Left ventricle myocardium inferior (tissue), 1 donor: ENCODE measurements at places on chromosomes 2 and 18. TPM values are rescaled to one million over a fixed set of nuclear protein-coding genes. Genes with fewer than 3 reads are reported as not detected.

DNA sequence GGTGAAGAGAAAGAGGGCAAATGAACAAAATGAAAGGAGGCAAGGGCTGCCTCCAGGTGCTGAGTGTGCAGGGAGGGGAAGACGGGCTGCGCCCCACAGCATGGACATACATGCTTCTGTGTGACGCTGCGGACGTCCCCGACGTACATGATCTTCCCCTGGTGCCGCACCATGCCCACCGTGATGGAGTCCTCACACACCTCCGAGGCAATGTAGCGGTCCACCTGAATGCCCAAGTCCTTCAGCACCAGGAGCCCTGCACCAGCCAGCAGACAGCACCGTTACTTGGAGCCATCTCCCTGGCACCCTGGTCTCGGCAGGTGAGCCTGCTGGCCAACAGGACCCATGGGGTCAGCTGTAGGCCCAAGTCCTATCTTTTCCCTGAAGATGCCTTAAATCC is 73.1 kb upstream of the POMC start:
- DNase-seq, result no peak

GRCh38 chr2:47043142-47043890 is 111.8 kb downstream of the STPG4 start:
- DNase-seq, result peak; percentile 61

GRCh38 chr2:52253416-52253980 is 1221.6 kb upstream of the NRXN1 start:
- no peak for DNase-seq

DNA sequence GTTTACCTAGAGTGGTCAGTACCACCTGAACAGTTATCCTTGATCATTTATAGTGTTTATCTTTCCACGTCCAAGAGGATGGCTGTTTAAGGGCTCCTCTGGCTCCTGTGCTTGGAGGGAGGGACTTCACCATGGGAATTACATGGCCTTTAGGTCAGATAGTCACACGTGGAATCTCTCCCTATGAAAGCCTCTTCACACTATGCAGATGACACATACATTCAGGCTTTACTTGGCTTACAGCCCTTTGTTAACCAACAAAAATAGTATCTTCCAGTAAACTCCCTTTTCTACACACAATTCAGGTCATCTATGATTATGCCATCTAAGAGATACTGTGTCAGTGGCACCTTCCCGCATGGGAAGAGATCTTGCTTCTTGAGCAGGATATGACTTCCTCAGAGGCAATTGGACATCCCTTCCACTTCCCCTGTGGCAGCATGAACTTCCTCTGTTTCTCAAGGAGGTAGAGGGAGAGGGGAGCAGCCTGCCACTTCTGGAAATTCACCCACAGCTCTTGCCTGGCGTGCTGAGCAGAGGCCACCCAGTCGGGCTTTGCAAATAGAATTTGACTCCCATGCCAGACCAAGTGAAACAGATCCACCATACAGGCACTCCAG is 53.5 kb downstream of the COLEC12 start:
- DNase-seq, result no peak

- no peak for DNase-seq
Observed at GRCh38 chr2:189066037-189066436, 91.9 kb downstream of the COL3A1 start.

DNA sequence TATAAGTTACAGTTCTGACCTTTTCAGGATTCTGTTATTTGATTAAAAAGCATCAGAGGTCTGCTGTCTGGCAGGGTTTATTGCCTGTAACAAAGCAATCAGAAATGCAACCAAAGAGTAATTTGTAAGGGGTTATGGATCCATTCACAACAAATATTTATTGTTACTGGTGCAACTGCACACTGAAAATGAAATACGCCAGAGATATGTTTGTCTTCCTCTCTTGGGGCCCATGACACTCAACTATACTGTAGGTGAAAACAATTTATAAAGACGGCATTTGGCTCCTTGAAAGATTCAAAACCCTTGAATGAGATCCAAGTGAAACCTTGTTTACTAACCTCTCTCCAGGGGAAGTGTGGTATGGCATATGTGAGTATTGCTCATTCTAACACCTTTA is 452.2 kb downstream of the MBD2 start:
- no peak for DNase-seq

GRCh38 chr2:73260338-73260984 is 23.8 kb downstream of the FBXO41 start:
- DNase-seq, result peak; percentile 45

DNA sequence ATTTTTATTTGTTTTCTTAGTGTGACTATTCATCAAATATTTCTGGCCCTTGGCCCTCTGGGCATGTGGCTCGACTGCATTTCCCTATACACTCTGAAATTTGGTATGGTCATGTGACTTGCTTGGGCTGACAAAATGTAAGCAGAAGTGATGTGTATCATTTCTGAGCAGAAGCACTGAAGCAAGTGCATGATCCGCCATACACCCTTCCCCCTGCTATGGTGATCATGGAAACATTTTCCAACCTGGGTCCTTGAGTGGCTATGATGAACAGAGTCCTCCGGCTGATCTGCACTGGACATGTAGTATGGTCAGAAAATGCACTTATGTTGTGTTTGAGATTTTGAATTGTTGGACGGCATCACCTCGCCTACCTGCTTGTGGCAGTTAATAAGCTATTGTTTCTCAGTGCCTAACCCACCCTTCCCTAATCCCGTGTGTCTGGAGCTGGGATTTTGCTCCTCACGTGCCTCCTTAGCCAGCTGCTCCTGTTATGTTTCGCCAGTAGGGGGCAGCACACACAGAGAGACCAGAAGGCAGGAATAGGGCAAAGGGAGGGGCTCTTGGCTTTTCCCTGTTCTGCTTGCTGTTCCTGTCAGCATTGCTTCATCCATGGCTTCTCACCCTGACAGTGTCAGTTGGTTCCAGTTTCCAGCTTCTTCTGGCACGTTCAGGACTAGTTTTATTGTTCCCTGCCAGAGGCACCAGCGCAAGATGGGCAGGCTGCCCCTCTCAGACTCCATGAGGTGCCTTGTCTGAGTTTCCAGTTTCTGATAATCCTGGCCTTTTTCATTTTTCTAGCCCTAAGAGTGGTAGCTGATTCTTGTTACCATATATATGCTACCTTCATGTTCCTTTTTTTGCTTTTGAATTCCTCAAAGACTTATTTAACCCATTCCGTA is 207.4 kb downstream of the ARL6IP6 start:
- DNase-seq, result no peak

DNA sequence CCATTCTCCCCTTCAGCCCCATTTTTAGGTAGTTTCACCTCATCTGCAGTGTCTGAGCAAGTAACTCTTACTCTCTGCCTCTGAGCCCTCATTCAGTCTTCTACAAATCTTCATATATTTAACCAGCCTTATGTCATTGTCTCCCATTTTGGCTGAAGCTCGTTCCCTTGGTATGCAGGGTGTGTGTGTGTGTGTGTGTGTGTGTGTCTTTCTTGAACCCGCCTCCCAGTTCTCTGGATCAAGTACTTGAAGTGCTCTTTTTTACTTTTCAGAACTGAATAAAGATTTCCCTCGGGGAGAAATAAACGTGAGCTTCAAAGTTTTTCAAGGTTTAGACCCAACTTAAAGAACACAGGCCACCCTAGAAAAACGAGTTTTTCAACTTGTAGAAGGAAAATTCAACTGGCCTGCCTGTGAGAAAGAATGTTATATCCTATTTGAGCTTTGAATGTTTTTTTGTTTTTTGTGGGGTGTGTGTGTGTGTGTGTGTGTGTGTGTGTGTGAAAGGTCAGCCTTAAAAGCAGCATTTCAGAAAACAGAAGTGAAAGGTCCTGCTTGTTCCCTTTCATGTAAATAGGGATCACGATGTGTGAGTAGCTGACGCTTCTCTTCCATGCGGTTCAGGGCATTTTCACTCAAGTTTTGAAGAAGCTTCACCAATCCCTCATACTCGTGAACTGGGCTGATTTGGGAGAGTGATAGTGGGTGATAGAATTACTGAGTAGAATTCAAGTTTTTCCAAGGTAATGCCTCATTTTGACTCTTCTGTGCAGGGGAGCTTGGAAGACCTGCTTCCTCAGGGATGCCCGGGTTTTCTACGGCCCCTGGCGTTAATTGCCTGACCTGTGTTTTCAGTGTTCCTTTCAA is 50.6 kb upstream of the EML6 start:
- DNase-seq, result no peak

DNA sequence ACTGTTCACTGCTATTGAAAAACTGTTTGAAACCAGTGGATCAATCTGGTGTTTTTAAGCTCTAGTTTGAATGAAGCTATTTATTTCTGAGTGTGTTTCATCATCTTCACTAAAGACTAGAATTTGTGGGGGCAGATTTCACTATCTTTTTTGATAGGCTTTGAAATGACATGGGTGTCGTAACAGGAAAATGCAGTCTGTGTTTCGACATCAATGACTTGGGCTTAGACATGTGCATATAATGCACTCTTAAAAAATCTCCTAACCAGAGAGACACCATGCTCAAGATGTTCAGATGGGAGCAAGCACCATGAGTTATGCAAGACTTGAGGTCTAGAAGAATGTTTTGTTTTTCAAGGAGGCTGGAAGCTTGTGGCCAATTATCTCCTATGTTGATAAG is 221.6 kb downstream of the GPD2 start:
- DNase-seq, result no peak

DNA sequence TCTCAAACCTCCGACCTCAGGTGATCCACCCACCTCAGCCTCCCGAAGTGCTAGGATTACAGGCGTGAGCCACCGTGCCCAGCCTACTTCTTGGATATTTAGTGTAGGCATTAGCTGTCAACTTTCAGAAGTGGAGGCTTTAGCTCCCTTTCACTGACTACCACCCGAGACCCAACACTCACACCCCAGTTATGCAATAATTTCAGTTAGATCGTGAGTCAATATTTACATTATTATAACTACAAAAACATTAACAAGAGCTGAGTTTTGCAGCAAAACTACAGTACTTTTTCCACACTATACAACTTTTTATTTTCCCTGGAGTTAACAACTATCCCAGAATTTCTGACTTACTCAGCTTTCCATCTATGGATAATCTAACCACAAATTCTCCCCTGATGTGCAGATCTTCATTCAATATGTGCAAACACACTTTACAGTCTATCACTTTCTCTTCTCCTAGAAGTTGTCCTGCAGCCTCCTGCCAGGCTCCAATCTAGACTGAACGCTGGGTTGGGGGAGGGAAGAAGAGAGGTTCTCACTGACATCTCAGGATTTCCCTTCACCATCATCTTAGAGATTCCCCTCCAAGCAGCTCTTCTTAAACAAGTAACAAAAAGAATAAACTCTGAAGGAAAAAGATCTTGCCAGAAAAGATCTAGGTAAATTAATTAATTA is 10.1 kb downstream of the TBC1D8 start:
- DNase-seq, result no peak

DNA sequence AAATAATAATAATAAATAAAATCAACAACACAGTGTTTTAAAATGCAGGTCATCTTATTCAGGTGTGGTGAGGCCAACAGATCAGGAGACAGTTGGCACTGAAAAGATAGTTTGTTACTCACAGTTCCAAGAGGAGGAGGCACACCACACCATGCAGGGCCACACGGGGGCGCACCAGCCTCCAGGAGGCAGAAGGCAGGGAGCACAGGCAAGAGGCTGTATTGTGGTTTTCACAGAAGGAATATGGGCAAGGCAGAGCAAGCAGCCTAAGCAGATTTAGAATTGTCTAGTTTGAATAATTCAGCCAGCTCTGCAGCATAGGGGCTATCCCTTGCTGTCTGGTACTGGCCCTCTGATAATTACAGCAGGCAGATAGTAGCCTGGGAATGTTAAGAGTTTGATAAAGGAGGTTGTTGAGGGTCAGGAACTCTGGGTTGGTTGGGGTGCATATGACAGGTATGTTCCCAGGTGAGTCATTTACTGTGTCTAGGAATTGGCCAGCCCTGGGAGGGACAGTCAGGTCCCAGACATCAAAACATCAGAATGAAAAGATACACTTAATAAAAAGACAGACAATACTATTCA is 31.3 kb downstream of the KIAA2012 start:
- no peak for DNase-seq

DNA sequence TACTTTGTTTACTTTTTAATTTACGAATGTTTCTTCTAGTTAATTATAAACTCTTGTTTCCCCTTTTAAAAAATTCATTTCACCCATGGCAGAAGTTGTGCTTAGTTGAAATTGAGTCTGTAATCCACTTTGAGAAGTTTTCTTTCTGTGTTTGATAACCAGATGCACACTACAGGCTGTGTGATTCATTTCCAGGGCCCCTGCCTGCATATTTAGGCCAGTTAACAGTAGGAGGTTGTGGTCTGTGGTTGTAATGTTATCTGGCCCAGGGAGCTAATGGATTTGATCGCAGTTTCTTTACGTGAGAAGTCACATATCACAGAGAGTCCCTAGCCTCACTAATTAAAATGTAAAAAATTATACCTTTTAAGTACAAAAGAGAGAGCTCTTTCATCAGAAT is 3.3 kb downstream of the CDH7 start:
- no peak for DNase-seq

GRCh38 chr2:242085941-242086621 is 216.6 kb downstream of the RTP5 start:
- DNase-seq, result peak; percentile 63

- no peak for DNase-seq
Observed at GRCh38 chr18:52310651-52311050, 29.3 kb upstream of the DCC start.

GRCh38 chr18:57312346-57313144 is 39.8 kb upstream of the ST8SIA3 start:
- no peak for DNase-seq

- DNase-seq, result no peak
Observed at GRCh38 chr2:139813340-139813739, 1033.2 kb upstream of the NXPH2 start.

- DNase-seq, result no peak
Observed at GRCh38 chr18:58222432-58223125, 178.6 kb downstream of the NEDD4L start.

GRCh38 chr18:62771494-62772270 is 56.3 kb downstream of the PHLPP1 start:
- no peak for DNase-seq

GRCh38 chr18:55981712-55982475 is 393.9 kb upstream of the TCF4 start:
- DNase-seq, result no peak

DNA sequence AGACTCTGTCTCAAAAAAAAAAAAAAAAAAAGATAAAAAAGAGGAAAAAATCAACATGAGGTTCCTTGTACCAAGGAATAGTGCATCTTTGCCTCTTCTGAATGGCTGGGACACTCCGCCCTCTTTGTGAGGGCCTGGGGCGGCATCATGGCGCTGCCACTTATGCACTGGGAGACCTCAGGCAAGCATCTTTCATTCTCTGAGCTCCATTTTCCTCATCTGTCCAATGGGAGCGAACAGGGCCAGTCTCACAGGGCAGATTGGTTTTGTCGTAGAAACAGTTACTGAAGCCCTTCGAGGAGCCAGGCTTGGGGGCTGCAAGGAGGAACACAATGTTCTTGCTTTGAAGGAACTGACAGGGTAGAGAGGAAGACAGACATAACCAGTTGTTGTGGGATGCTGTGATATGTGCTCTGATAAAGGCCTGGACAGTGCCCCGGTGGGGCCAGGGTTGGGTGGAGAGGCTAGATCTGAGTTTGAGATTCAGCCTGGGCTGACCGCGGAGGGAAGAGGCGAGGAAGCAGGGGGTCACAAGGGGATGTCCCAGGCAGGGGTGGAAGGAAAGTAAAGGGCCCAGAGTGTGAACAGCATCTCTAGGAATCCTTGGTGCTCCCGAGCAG is 14.1 kb downstream of the ZFP36L2 start:
- no peak for DNase-seq

DYSF gene
- 48.2 TPM for total RNA-seq

CDCA7 gene
- 0.96 TPM for total RNA-seq

ANKRD62 gene
- total RNA-seq, result not detected

FIGN gene
- 12.9 TPM for total RNA-seq

ASPRV1 gene
- total RNA-seq, result 0.63 TPM
